ENCODE measurements at places on chromosomes 5 and 9.

- no peak for DNase-seq
Observed at GRCh38 chr5:2556375-2556966, 195.0 kb downstream of the IRX2 start.

DNA sequence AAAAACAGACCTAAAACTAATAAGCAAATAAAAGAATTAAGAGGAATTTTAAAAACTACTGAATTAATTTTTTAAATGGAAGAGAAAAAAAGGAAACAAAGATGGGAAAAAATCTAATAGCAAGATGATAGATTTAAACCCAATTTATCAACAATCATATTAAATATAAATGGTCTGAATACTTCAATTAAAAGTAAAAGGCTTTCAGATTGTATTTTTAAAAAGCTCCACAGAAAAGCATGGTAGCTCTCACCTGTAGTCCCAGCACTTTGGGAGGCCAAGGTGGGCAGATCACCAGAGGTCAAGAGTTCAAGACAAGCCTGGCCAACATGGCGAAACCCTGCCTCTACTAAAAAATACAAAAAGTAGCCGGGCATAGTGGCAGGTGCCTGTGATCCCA is 11.3 kb upstream of the TSLP start:
- no peak for DNase-seq

GRCh38 chr5:122882831-122883230 is 37.4 kb downstream of the SNX24 start:
- DNase-seq, result no peak

GRCh38 chr5:109406719-109407118 is 3.1 kb downstream of the PJA2 start:
- no peak for DNase-seq
